ENCODE measurements at places on chromosomes 5 and 9.

DNA sequence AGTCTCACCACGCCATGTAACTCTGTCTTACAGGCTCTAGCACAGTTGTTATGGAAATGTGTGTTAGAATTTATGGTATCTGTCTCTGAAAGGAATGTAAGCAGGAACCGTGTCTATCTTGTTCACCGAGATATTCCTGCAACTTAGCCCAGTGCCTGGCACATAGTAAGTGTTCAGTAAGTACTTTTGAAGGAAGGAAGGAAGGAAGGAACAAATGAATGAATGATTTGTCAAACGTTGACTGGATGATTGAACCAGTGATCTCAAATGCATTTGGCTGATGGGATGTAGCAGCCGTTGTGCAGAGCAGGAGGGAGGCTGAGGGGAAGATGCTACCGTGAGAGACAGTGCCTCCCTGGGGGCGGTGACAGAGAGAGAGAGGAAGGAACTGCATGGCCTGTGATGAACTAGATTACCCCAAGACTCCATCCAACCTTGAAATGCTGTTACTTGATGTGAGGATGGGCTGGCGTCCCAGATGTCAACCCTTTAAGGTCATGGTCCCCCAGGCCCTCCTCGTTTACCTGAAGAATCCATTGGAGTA lies 47.5 kb upstream of the PPARGC1B start:
- DNase-seq = no peak

GRCh38 chr5:141651728-141652105 lies 499 bp upstream of the FCHSD1 start:
- DNase-seq = no peak

GRCh38 chr5:18745042-18745987 lies 1111.1 kb downstream of the TAF11L14 start:
- no peak for DNase-seq

GRCh38 chr5:169161022-169161680 lies 139.8 kb downstream of the SLIT3 start:
- DNase-seq = no peak

- DNase-seq = no peak
Measured at GRCh38 chr9:100309992-100310391, 42.8 kb downstream of the TEX10 start.

- DNase-seq = no peak
Measured at GRCh38 chr5:159262472-159262858, 625 bp upstream of the UBLCP1 start.

DNA sequence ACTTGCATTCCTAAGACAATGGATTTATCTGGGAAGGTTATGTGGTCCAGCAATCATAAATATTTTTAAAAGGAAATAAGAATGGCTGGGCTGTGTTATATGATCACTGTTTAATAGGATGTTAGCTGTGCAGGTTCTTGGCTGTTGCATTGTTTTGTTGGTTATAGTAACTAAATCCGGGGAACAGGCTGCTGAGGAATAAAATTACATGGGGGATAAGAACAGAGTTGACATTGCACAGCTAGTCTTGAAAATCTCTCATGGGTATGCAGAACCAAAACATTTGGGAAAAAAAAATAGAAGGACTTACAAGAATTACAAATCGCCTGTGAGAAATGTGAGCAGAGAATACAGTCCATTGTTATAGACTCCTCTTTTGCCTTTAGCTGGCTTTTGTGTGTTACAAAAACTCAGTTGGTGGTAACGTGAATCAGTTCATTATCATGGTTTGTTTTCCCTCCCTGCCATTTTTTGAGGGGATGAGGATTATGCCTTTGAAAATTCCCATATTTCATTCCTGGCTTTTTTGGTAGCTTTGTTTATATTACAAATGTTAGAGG lies 375.3 kb upstream of the DAB2 start:
- DNase-seq = no peak

DNA sequence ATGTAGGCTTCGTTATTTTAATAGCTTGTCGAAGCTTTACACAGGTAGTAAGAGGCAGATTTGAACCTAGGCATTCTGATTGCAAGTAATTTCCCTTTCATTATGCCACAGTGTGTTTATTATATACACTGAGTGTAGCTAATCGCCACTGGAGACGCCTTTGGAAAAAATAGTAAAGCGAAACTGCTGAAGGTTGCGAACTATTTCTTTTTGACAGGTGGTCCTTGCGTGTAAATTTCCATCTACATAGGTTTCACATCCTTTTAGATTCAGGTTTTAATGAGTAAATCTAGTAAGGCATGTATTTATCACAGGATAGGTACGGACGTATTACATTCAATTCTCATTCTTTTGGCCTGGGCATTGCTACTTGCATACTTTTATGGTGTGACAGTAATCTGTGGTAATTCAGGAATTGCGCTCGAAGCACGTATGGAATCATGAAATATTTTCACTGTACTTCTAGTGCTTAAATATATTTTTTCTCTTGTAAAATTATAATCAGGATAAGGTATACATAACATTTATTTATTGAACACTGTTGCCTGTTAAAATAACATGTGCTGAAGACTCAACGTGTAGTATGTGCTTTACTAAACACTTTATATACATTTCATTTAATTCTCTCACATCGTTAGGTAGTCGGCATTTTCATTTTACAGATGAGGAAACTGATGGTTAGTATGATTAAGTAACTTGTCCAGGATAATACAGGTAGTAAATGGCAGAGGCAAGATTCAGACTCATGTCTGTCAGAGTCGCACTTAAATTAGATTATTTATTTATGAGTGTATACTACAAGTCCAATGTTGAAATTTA lies 1.8 kb downstream of the MARCHF6 start:
- no peak for DNase-seq

GRCh38 chr5:147648597-147648996 lies 133.9 kb downstream of the JAKMIP2 start:
- no peak for DNase-seq

- DNase-seq = no peak
Measured at GRCh38 chr9:115237385-115237998, 119.5 kb upstream of the TNC start.

DNA sequence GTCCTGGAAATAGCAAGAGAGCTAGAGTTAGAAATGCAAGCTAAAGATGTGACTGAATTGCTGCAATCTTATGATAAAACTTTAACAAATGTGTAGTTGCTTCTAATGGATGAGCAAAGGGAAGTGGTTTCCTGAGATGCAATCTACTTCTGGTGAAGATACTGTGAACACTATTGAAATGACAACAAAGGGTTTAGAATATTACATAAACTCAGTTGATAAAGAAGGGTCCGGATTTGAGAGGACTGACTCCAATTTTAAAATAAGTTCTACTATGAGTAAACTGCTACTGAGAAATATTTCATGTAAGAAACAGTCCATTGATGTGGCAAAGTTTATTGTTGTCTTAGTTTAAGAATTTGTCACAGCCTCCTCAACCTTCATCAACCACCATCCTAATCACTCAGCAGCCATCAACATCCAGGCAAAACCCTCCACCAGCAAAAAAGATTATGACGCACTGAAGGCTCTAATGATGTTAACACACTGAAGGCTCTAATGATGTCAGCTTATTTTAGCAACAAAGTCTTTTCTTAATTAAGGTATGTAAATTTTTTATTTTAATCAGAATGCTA lies 376.2 kb downstream of the CDH10 start:
- no peak for DNase-seq

GRCh38 chr9:26612211-26612610 lies 280.4 kb downstream of the CAAP1 start:
- DNase-seq = no peak

Data from activated CD4-positive, alpha-beta T cell treated with anti-CD3 and anti-CD28 coated beads for 24 hours (primary cell).